ENCODE measurements at places on chromosomes 7 and 10.

GRCh38 chr7:137110091-137110509, 233.4 kb downstream of the PTN start:
- DNase-seq: no peak

- DNase-seq: no peak
Observed at GRCh38 chr10:116026725-116027124, 246.3 kb downstream of the GFRA1 start.

- no peak for DNase-seq
Observed at GRCh38 chr7:142646386-142647140, 102.7 kb upstream of the PRSS1 start.

DNA sequence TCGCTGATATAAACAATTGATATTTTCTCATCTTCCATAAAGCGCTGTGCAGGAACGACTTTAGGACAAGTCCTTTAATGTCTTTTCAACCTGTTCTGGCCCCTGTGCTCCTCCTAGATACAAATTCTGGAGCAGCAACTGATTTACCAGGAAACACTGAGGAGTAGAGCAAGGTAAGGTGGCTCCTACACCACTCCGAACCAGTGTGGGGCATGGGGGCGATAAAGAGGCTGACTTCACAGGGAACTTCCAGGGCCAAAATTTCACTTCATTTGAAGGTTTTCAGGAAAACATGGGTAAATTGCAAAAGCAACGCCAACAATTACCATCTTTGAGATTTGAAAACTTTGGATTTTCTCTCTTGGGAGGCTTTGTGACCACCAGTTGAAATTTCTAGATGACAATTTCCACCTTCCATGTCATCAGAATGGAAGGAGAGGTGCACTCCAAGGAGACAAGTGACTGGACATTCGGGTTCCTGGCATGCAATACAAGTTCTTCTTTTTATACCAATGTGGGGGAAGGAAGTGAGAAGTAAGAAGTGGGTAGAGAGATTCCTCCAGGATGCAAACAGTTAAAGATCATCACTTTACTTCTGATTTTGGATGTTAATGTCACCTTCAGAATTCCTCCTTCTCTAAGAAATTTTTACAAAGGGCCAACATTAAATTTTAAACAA, 118.5 kb downstream of the FAM107B start:
- DNase-seq: no peak

DNA sequence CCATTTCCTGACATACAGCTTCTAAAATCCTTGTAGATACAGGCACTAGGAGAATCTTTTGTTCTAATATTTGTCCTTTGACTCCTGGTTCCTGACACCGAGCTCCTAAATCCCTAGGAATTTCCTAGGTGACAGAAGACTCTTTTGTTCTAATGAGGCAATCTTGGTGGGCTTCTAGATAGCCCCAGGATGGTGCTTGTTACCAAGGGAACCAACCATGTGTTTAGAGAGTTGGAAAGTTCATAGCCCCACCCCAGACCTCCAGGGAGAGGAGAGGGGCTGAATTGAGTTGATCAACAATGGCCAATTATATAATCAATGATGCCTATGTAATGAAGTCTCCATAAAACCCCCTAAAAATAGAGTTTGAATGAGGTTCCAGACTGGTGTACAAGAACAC, 145.1 kb downstream of the JMJD1C start:
- no peak for DNase-seq

- DNase-seq: no peak
Observed at GRCh38 chr7:73633844-73634243, 9.5 kb upstream of the MLXIPL start.

All from 8988T (cell line).